ENCODE measurements at places on chromosomes 13 and 19.

DNA sequence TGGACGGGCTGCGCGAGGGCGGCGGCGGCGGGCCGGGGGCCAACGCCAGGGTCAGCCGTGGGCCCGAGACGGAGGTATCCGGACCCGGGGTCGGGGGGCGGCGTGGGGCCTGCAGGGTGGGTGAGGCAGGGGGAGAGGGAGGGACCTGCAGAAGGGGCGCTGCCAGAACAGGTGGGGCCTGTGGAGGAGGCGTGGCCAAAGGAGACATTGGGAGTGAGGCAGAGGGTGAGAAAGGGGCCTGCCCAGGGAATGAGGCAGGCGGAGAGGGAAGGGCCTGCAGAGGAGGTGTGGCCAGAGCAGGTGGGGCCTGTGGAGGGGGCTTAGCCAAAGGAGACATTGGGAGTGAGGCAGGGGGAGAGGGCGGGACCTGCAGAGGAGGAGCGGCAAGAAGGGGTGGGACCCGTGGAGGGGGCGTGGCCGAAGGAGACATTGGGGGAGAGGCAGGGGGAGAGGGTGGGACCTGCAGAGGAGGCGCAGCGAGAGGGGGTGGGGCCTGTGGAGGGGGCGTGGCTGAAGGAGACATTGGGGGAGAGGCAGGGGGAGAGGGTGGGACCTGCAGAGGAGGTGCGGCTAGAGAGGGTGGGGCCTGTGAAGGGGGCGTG is 4.2 kb downstream of the PRR36 start:
- no peak for DNase-seq

- no peak for DNase-seq
Observed at GRCh38 chr13:113751491-113751890, 7.5 kb upstream of the TMEM255B start.

GRCh38 chr13:29858667-29859066 is 8.2 kb upstream of the UBL3 start:
- no peak for DNase-seq

GRCh38 chr19:18282021-18282787 is 782 bp upstream of the JUND start:
- DNase-seq = no peak

DNA sequence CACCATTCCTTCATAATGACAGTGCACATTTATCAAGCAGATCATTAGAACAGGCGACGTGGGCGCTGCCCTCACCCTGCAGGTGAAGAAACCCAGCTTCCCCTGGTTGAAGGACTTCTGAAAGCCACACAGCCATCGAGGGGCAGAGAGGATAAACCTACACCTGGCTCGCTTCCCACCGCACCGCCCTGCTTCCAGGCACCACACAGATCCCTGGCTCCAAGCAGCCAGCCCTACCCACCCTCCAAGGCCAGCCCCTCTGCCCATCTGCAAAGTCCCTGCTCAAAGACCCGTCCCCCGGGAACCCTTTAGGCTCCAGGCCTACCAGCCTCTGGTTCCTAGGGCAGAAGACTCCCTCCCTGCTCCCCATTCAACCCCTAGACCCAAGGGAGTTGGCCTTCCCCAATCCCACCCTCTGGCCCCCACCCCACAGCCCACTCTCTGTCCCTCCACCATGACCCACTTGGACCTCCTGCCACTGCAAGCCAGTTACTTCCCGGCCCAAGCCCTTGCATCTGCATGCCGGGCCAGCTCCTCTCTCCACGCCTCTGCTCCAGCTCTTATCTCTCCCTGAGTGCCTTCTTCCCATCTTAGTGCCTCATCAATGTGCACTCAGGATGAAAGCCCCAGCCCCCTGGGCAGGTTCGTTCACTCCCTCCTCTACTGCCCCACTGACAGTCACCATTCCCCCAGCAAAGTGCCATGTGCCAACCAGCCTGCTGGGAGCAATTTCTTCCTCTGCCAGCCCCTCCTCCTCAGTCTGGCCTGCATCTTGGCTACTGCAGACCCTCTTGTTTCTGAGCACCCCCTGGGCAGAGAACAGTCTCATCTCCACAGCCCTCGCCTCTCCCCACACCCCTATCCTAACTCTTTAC is 28.0 kb downstream of the PEPD start:
- no peak for DNase-seq

- DNase-seq = no peak
Observed at GRCh38 chr13:94515374-94515773, 35.9 kb upstream of the DCT start.

- DNase-seq = no peak
Observed at GRCh38 chr13:44605275-44605674, 29.1 kb upstream of the TSC22D1 start.

GRCh38 chr19:18609717-18610051 is 3.0 kb upstream of the TMEM59L start:
- DNase-seq = no peak

GRCh38 chr13:108155185-108156106 is 59.9 kb downstream of the LIG4 start:
- peak; percentile 34 for DNase-seq

GRCh38 chr19:13917888-13918406 is 11.9 kb downstream of the CC2D1A start:
- no peak for DNase-seq
